ENCODE measurements at places on chromosomes 6 and 20.

GRCh38 chr6:145761584-145761983 lies 26.3 kb upstream of the EPM2A start:
- no peak for DNase-seq

DNA sequence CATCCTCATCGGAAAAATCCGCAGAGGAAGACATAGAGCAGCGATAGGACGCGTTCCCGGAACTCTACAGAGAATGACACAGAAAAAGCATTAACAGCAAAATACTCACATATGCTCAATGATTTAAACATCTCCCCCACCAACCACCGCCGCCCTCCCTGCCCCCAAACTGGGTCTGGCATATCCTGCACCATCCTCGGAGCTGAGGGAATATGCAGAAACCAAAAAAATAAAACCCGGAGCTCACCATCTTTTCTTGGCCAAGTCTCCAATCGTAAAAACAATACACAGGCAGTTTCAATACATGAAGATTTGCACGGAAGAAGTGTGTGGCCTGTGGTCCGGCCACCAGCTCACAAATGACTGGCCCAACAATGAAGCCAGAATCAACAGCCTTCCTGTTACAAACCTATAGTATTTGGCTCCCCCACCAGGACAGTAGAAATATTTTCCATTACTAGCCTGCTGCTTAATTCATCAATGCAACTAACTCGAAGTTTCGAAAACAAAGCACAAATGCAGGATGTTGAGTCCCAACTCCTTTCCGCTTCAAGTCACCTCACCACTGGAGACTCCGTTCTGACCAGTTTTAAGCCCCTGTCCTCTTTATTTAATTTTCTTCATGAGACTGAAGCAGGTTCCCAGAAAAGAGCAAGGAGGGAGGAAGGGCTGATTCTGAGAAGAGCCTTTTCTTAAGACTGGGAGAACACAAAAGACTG lies 103.2 kb upstream of the BEND6 start:
- peak; percentile 91 for DNase-seq

DNA sequence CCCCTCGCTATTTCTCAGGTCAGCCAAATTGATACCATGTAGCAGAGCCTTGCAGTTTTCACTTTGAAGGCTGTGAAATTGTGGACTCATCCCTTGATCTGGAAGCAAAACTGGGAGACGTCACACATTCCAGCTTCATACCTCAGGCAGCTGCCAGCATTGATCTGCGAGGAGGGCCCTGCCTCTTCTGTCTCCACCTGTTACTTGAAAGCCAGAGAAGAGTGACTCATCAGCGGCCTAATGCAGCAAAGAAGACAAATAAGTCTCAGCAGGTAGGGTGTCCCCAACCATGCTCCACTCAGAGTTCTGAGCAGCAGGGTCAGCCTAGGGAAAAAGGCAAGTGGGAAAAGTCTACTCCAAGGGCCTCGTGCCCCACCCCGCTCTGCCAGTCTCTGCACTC lies 69.4 kb upstream of the BMP2 start:
- no peak for DNase-seq

GRCh38 chr6:110345025-110345424 lies 13.1 kb downstream of the METTL24 start:
- DNase-seq: no peak

DNA sequence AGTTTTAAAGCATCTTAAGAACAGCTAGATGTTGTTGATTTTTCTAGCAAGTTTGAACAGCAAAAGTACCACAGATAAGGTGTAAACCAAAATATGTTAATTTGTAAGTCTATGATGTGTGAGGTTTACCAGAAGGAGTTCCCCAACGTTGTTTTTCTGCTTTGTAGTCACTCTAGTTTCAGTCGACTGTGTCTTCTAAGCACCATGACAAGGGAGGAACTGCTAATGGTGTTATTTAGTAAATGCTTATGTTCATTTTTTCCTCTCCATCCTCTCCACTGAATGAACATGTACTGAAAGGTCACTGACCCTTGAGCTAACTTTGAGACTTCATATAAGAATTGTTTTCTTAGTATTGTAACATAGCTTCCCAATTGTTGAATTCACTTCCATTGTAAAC lies 3.0 kb downstream of the ENPP3 start:
- DNase-seq: no peak

GRCh38 chr6:13500915-13501314 lies 13.5 kb upstream of the GFOD1 start:
- DNase-seq: no peak

GRCh38 chr6:167711211-167711610 lies 115.5 kb upstream of the AFDN start:
- no peak for DNase-seq

GRCh38 chr20:15507151-15507550 lies 1066.1 kb downstream of the KIF16B start:
- no peak for DNase-seq

DNA sequence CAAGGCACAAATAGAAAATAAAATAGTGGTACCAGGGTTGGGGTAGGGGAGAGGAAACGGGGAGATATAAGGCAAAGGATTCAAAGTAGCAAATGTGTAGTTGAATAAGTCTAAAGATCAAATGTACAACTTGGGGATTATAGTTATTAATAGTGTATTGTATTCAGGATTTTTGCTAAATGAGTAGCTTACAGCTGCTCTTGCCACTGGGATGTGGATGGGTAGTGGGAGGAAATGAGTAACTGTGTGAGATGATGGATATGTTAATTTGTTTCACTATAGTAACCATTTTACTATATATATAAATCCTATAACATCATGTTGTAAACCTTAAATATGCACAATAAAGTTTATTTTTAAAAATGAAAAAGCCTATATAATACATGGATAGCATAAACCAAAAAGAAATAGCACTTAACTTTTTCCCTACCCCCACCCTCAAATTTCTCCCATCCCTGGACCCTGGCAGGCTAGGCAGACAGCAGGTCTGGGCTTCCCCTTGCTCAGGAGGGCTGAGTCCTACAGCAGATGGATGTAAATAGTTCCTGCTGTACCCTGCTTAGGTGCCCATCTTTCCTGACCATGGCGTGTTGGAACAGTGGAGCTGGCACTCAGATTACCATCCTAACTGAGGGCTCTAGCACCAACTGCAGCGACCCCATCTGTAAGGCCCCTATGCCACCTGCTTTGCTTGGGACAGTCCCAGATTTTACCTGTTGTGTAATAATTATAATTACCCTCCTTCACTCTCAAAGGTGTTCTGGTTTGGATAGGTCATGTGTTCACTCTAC lies 28.6 kb upstream of the PBOV1 start:
- no peak for DNase-seq

GRCh38 chr6:88164061-88164460 lies 2.1 kb downstream of the CNR1 start:
- DNase-seq: no peak

DNA sequence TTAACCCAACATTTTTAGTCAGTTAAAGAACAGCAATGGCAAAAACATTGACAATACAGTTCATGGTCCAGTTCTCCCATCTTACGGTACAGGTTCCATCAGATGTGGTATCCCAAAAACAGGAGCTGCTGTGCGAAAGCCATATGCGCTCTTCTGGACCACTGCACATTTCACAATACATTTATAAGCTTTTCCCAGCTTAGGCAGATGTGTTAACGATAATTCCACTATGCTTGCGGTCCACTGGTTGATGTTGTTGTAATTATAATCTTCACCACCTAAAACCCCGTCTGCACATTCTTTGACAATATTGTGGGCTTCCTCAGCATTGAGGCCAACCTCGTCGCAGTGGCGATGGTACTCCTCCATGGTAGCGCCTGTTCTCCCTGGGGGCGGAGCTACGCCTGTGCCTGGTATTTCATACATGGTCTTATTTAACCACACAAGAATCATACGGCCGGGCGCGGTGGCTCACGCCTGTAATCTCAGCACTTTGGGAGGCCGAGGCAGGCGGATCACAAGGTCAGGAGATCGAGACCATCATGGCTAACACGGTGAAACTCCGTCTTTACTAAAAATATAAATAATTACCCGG lies 52.0 kb downstream of the BFSP1 start:
- DNase-seq: no peak

DNA sequence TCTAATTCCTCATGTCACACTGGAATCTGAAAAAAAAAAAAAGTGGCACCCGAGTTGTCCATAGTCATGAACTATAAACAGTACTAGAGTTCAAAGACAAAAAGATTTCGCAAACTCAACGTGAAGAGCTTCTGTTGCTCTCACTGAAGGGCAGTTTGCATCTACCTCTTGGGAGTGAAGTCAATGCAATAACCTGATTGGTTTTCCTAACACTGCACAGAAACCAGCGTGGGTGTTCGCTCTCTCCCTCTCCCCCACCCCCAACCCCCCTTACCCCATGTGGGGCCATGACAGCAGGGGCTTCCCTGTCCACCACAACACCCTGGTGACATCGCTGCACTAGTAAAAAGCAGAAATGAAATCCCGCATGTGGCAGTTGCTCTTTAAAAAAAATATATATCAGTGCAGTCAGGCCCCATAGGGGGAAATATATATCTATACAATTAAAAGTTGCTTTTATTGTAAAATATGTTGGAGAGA lies 66.9 kb downstream of the GMPR start:
- no peak for DNase-seq

Measured in fibroblast of pulmonary artery (primary cell).